ENCODE measurements at places on chromosomes 4 and X.

- no peak for DNase-seq
Measured at GRCh38 chr4:183211533-183211932, 108.5 kb downstream of the CLDN22 start.

- DNase-seq, result no peak
Measured at GRCh38 chr4:24639714-24640113, 55.4 kb upstream of the DHX15 start.

DNA sequence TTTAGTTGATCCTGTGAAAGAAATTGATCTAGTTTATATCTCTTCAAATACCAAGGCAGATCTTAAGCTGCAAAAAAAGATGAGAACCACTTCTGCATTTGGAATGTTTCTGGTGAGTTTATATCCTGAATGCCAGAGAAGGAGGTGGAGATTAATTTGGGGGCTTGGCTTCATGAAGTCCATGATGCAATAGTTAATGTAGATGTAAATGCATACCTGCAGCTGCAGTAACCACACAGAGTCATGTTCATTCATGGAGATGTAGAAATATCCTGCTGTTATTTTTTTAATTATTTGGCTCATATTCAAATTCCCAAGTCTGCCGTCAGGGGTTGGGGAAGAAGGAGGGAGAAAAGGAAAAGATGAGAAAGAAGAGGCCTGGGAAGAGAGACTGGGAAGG lies at the start of gene SULT1E1:
TSS of gene SULT1E1 (minus strand) at position 94 of the 400 bp plus-strand sequence. CDS start 2,501 bp downstream, outside the sequence.
- no peak for DNase-seq

DNA sequence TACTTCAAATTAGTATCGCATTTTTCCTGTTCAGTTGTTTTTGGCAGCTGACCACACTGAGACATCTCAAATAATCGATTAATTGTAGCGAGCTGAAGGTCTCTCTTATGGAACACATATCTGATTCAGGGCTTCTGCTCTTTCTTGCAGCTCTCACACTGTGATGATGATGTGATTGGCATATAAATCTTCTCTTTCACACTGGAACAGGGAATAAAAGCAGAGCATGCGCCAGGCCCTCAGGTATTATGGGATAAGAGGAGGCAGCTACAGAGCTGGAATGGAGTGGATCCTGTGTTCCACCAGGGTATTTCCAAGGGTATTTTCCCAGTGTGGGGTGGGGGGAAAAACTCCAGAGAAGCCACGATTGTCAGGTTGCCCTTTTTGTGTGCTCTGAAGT lies 265.4 kb upstream of the CASK start:
- no peak for DNase-seq

GRCh38 chr4:138861135-138861534 lies 154.4 kb upstream of the NOCT start:
- DNase-seq, result no peak

- DNase-seq, result no peak
Measured at GRCh38 chr4:62058571-62058970, 858.4 kb downstream of the ADGRL3 start.

DNA sequence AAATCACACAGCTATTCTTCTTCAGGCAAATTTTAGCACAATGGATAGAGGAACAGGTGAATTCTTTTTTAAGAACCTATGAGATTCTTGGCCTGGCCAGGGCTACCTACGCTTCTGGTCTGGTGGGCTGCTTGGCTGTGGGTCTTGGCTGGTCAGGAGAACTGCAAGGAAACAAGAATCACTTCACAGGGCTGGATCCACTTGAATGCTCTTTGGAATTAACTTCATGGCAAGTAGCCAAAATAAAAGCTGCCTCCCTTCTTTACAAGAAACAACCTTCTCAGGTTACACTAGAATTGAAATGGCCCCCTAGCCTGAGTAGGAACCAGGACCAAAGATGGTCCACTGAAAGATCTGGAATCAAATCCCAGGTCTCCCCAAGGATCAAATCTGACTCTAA lies 519.1 kb downstream of the IQCM start:
- DNase-seq, result no peak

DNA sequence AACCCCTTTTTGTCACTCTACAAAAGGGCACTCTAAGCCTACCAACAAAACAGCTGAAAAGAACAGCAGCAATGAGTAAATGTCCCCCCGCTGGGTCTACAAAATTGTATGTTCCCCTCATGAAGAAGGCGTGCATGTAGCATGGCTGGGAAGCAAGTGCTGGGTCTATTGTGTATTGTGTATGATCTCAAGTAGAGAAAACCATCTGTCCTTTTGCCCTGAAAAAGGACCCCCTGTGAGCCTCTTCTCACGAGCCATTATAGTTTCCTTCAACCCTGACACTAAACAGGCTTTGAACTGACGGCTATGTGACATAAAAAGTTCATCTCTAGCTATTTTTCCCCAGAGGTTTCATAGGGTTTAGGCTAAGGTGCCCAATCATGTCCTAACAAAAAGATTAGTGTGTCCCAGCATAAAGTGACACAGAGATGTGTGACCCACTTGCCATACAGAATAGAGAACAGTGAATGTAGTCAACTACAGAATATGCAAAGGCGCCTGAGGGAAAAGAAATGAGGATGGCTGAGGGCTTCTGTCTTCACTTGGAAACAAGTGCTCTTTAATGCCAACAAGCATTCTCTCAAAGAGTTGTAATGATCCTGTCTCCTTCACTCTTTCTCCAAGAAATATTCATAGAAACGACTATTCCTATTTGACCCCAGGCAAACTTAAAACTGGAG lies 27.3 kb downstream of the COL25A1 start:
- no peak for DNase-seq

- no peak for DNase-seq
Measured at GRCh38 chrX:35728481-35728880, 69.7 kb upstream of the MAGEB16 start.

DNA sequence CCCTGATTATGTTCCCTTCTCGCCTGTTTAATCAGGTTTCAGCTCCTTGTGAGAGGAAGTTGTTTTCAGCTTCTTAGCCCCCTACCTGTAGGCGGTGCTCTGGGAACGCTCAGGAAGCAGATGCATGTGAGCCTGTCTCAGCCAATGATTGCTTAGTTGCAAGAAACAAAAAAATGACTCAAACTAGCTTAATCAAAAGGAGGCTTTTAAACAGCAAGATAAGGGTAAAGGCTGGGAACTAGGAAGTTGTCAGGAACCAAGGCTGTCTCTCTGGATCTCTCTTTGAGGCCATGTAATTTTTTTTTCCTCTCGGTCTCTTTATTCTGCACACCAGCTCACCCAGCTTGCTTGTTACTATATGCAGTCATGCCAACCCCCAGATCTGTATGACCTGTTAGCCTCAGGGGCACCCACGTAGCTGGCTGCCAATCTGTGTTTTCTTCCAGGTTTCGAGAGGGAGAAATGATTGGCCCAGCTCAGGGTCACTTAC lies 109.1 kb downstream of the PTTG2 start:
- no peak for DNase-seq

DNA sequence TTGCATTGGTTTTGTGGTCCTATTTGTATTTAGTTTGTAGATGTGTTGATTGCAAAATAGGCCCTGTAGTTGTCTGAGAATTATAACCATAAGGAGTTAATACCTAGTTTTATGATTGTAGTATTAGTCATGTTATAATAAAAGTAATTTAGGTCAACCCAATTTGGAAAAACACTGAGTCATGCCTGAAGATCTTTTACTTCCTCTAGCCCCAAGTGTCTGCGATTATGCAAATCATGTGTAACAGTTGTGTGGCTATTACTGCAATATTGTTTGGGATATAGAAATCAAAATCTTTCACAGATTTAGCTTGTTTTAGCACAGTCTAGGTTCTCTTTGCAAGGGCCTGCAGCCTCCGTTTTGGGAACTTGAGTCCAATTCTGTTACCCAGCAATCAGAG lies 12.6 kb downstream of the SRD5A3 start:
- no peak for DNase-seq

GRCh38 chrX:134711135-134711921 lies 53.1 kb upstream of the PLAC1 start:
- DNase-seq, result no peak

GRCh38 chrX:133366735-133367134 lies 48.6 kb downstream of the GPC4 start:
- DNase-seq, result no peak

DNA sequence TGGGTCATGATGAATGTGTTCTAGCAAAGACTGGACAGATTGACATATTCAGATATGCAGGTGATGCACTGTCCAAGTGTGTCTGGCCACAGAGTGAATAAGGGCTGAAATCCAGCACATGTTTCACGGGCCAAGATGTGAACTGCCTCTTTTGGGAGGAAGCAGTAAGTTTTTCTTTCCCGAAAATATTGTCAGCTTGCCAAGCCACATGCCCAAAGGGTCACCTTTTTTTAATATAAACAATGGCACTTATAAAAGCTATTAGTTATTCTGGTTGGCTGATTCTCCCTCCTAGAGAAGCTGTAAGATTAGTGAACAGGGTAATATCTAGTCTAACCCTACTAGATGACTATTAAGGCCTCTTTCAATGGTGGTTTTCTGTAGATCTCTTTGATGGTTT lies 1.5 kb upstream of the EDNRA start:
- no peak for DNase-seq

GRCh38 chr4:185803022-185803421 lies 9.0 kb downstream of the SORBS2 start:
- no peak for DNase-seq

- peak; percentile 4 for DNase-seq
Measured at GRCh38 chrX:50812995-50813842, 775 bp downstream of the SHROOM4 start.

GRCh38 chrX:1945879-1946278 lies 331.0 kb downstream of the ASMT start:
- DNase-seq, result no peak

GRCh38 chr4:170599894-170600293 lies 510.1 kb upstream of the AADAT start:
- no peak for DNase-seq

- no peak for DNase-seq
Measured at GRCh38 chr4:72817012-72817411, 248.0 kb upstream of the ADAMTS3 start.

GRCh38 chrX:151397741-151398070 lies 700 bp downstream of the VMA21 start:
- DNase-seq, result no peak

DNA sequence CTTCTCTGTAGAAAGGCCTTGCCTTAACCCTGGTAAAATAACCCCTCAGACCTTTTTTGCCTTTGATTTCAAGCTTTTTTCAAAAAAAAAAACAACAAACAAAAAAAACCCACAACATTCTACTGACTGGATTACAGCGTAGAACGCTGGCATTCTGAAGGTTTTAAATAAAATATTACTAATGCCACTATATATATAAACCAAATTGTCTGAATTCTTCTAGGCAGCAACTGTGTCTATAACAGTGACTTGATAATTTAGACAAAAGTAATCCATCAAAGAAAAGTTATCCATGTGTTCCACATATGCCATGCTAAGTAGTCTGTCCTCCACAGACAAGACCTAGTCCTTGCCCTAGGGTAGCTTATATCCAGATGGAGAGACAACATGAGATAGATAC lies 33.6 kb upstream of the CXCL8 start:
- DNase-seq, result no peak

- DNase-seq, result no peak
Measured at GRCh38 chr4:123133397-123134050, 211.1 kb upstream of the NUDT6 start.

DNA sequence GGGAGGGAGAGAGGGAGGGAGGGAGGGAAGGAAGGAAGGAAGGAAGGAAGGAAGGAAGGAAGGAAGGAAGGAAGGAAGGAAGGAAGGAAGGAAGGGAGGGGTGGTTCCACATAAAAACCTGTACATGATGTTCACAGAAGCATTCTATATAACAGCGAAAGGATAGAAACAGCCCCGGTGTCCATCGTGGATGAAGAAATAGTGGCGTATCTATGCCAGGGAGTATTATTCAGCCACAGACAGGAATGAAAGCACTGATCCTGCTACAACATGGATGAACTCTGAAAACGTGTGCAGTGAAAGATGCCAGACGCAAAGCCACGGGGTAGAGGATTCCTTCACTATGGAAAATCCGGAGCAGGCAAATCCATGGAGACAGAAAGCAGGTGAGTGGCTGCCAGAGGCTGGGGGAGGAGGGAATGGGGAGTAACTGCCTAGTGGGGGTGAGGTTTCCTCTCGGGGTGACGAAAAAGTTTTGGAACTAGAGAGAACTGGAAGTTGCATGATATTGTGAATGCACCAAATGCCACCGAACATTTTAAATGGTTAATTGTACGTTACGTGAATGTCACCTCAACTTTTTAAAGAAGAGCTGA lies 92.2 kb downstream of the ABLIM2 start:
- DNase-seq, result no peak

GRCh38 chr4:122434285-122434684 lies 22.2 kb downstream of the IL2 start:
- no peak for DNase-seq

- DNase-seq, result no peak
Measured at GRCh38 chrX:97168646-97169045, 284.9 kb downstream of the RPA4 start.

- no peak for DNase-seq
Measured at GRCh38 chr4:185244763-185245162, 35.4 kb downstream of the SNX25 start.

DNA sequence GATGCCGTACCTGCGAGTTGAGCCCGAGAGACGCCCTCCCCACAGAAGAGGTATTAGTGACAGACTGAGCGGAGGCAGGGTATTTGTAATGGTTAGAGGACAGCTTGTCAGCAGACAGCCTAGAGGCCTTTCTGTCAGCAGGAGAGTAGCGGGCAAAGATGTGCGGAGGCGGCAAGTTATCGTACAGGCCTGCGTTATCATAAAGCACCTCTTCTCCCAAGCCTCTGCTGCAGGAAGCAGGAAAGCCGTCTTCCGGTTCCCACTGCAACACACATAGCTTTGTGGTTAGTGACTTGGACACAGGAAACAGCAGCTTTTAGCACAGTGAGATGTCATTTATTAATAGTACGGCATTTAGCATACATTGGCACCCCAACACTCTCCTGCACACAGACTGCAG lies 158.3 kb downstream of the AFAP1 start:
- DNase-seq, result no peak

DNA sequence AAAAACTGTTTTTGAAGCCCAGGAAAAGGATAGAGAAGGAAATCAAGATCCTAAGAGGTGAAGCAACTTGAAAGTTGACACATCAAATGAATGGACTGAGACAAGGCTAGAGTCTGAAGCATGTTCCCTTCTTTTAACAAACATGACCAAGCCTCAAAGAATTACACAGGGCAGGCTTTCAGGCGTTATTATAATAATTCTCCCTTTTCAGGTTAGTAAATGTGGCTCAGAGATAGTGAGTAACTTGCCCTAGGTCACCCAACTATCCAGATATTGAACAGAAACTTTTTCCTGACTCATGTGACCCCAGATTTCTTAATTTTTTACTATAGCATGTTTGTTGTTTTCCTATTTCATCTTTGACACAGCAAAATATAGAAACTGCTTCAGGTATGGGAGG lies 91.7 kb downstream of the PPP1R2C start:
- no peak for DNase-seq

- no peak for DNase-seq
Measured at GRCh38 chrX:150605603-150606002, 37.2 kb downstream of the MTM1 start.

- DNase-seq, result no peak
Measured at GRCh38 chr4:177451108-177451500, 8.9 kb upstream of the AGA start.

DNA sequence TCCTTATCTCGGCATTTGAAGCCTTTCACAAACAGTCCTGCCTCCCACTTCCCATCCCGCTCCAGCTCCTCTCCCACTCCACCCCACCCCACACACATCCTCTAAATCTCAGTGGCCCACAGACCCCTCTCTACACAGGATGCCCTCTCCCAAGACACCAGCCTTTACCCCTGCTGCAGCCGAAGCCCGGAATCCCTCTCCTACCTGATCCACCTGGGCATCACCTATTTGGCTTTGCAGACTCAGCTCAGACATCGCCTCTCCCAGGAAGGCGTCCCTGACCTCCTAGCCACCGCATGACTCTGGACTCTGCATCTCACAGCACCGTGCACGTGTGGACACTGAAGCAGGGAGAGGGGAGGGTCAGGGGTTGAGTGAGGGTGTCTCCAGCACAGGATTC lies 11.5 kb downstream of the PPP2R2C start:
- DNase-seq, result no peak
